Fibroblast of the conjunctiva (primary cell): ENCODE measurements at places on chromosomes 7 and 10.

- no peak for DNase-seq
Measured at GRCh38 chr7:5436003-5436678, 12.5 kb upstream of the TNRC18 start.

DNA sequence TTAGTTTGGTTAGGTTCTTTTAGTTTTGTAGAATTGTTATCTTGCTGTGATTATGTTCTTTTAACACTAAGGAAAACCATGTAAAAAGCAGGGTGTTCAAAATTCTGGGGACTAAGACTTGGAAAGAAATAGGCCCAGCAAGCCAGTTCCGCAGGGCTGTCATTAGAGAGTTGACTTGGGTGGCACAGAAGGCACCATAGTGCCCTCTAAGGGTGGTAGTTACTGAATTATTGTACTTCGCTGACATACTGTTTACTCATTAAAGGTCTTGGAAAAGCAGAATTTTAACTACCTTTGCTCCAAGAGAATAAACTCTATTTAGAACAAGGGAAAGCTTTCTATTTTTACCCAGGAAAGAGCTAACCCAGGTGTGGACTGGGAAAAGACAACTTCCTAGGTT, 86.5 kb downstream of the OTUD1 start:
- DNase-seq, result no peak

DNA sequence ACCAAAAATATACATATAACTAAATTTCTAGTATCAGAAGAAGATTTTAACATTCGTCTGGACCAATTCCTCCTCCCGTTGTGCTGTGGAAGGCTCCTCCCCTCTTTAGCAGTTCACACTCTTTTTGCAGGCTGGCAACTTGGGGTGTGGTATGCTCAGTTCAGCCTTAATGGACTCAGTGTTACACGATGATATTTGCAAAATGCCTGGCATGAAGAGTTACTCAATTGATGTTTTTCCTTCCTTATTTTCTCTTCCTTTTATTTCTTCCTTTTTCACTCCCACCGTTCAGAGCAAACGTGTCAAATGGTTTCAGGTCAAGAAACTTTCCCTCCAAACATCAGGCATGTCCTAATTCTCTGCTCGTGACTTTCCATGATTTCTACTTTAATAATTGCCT, 248.3 kb downstream of the PHF14 start:
- no peak for DNase-seq

- no peak for DNase-seq
Measured at GRCh38 chr7:84589012-84589411, 394.4 kb upstream of the SEMA3A start.

DNA sequence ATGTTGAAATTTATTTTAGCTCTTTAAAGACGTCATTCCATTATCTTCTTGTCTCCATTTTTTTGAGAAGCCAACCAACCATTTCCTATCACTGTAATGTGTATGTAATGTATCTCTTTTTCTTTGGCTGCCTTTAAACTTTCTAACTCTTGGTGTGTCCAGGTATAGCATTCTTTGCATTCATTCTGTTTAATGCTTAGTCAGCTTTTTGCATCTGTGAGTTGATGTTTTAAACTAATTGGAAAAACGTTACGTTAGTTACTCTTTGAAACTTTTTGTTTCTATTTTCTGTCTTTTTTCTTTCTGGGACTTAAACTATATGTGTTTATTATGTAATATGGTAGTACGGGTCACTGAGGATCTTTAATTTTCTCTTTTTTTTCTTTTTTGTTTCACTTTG, 77.4 kb upstream of the PPP1R9A start:
- DNase-seq, result no peak

DNA sequence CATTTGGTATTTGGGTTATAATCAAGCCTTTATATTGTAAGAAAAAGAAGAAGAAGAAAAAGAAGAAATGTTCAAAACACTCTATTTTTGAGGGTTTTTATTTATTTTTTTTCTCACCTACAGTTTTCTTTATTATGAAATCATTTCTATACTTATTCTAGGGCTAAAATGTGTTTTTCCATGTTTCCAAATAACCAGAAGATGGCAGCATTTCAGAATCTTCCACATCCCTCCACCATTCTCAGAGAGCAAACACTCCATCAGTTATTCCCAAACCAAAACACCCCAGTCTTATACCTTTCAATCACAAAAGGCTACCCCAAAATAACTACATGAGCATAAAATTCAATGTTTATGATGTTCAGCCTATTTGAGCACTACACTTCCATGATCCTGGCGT, 38.7 kb upstream of the PPP1R17 start:
- DNase-seq, result no peak

DNA sequence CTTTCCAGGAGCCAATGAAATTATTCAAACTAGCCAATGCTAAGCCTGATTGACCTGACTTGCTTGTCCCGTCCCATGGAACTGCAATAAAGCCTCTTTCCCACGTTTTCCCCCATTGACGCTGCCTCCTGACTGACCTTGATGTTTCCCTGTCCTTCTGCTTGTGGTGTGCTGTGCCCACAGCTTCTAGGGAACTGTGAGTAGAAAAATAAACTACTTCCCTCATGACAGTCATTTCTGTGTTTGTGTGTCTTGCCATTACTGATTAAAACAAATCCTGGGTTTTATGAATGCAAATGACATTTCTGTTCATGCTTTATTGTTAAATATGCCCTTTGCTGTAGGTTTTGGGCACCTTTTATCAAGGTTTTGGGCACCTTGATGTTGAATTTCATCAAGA, 91.3 kb upstream of the ABI1 start:
- no peak for DNase-seq
